ENCODE measurements at places on chromosomes 1 and 21.

DNA sequence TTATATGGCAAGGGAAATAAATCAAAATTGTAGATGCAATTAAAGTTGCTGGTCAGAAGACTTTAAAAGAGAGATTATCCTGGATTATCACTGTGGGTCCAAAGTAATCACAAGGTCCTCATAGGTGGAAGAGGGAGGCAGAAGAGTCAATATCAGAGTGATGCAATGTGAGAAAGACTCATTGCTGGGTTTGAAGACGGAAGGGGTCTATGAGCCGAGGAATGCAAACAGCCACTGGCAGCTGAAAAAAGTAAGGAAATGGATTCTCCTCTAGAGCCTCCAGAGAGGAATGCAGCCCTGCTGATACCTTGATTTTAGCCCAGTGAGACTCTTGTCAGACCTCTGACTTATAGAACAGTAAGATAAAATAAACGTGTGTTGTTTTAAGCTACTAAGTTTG lies 59.8 kb upstream of the MUTYH start:
- no peak for DNase-seq

GRCh38 chr21:42969193-42969600 lies 5.2 kb upstream of the PKNOX1 start:
- no peak for DNase-seq

DNA sequence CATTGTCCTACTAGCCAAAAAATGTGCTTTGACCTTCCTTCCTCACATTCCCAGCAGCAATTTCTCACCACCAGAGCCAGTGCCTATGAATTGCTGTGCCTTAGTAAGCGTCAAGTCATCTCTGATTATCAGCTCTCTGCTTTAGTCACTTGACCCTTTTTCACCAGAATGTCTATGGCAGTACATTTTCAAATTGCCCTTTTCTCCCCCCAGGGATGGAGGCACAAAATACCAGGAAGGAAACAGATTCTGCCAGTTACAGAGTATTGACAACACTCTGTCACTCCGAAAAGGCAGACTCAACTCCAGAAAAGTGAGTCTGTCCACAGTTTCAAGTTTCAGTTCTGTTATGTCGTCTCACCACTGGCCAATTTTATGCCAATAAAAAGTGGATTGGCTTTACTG lies 167.4 kb downstream of the TNFSF18 start:
- DNase-seq: no peak

- no peak for DNase-seq
Observed at GRCh38 chr1:30083800-30084464, 639.5 kb downstream of the MATN1 start.

- DNase-seq: no peak
Observed at GRCh38 chr1:76269155-76269554, 194.6 kb downstream of the ST6GALNAC3 start.

DNA sequence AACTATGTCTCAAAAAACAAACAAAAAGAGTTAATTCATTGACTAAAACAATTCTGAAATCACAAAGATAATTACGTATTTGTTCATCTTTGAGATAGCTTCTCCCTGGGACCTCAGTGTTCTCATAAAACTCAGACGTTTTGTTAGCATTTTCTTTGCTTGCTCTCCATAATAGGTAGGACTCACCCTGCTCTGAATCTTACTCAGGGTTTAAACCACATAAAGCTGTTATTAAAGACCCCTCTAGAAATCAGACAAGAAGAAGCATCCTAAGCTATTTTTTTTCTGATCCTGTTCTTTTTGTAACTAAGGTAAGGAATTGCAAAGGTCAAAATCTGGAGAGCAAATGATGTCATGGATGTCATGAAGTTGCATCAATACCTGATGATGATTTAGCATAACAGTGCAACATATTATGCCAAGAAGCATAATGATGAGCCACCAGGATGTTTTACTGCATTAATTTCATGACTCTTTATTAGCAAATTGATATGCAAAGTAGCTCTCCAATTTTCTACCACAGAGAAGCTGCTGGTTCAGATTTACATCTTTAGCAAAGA lies 2.4 kb downstream of the FBXO42 start:
- no peak for DNase-seq

GRCh38 chr1:202405928-202406327 lies 57.4 kb downstream of the PPP1R12B start:
- no peak for DNase-seq

- no peak for DNase-seq
Observed at GRCh38 chr1:235642943-235643371, 6.6 kb downstream of the GNG4 start.

DNA sequence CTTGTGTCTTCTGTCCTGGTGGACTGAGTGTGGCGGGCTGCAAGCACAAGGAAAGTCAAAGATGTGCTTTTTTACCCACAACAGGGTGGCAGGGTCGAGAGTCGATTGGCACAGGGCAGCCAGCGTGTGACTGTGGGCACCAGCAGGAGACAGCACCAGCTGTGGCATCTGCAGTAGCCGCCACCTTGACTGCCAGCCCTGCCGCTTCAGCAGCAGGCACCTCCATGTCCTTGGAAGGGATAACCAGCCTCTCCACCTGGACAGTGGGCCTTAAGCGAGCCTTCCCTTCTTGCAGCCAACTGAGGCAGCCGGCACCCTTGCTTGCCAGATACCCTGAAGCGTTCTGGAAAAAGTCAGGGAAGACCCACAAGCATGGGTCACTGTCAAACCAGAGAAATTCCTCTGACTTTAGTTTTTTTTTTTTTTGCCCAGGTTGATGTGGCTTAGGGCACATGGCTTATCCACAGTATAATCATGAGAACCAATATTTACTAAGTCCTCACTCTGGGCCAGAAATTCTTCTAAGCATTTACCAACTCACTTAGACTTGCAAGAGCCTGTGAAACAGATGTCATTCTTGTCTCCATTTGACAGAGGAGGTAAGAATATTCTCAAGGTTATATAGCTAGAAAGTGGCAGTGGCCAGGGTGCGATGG lies 30.1 kb upstream of the PTGFRN start:
- DNase-seq: no peak

GRCh38 chr1:190474650-190475211 lies 2.9 kb downstream of the BRINP3 start:
- DNase-seq: no peak

DNA sequence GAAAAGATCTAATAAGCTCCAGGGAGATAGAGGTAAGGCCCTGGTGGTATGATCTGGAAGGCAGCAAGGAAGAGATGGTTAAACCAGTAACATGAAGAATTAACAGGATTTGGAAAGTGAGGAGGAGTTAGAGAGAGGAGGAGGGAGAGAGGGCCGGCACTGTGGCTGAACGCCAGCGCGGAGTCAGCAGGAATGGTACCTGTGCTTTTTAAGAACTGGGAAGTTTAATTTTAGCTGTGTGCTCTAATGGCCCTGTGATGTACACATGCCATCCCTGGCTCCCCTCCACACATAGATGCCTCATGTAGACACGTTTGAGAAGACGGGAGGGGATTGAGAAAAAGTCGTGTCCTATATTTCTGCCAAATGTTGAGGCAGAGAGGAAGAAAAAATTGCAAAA lies 13.8 kb upstream of the AVPR1B start:
- DNase-seq: no peak

DNA sequence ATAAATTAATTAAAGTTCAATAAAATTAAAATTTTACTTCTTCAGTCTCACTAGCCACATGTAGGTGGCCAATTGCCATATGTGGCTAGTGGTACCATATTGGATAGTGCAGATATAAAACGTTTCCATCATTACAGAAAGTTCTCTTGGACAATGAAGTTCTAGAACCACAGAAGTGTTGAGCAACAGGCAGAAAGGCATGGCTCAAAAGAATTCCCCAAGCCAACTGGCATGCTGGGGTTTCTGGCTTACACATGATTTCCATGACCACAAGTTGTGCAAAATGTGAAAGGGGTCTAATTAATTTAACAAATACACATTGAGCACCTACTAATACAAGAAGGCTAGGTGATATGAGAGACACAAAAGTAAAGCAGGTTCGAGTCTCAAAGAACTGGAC lies 72.2 kb upstream of the CDC42BPA start:
- DNase-seq: no peak

- DNase-seq: no peak
Observed at GRCh38 chr1:18639368-18640055, 8.9 kb downstream of the PAX7 start.

GRCh38 chr21:38261851-38262250 lies 5.1 kb downstream of the KCNJ15 start:
- DNase-seq: no peak

DNA sequence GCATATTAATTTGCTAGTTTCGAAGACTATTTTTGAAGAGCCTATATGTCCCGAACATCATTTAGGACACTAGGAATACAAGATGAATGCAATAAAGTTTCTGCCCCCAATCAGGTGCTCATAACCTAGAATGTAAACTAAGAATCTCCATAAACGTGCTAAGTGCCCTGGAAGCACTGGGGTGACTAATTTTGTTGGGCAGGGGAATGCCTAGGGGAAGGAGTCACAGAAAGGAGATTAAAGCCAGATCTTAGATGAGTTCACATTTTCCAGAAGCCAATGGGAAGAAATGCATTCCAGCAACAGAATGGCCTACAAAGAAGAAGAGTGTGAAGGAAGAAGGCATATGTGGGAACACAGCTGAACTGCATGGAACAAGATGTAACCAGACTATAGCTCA lies 19.5 kb downstream of the SCYL3 start:
- no peak for DNase-seq

- DNase-seq: no peak
Observed at GRCh38 chr1:204578867-204579664, 62.9 kb downstream of the MDM4 start.

- DNase-seq: no peak
Observed at GRCh38 chr1:55213151-55213884, 1.8 kb downstream of the USP24 start.

- DNase-seq: no peak
Observed at GRCh38 chr1:183812686-183813569, 8.0 kb downstream of the RGL1 start.

DNA sequence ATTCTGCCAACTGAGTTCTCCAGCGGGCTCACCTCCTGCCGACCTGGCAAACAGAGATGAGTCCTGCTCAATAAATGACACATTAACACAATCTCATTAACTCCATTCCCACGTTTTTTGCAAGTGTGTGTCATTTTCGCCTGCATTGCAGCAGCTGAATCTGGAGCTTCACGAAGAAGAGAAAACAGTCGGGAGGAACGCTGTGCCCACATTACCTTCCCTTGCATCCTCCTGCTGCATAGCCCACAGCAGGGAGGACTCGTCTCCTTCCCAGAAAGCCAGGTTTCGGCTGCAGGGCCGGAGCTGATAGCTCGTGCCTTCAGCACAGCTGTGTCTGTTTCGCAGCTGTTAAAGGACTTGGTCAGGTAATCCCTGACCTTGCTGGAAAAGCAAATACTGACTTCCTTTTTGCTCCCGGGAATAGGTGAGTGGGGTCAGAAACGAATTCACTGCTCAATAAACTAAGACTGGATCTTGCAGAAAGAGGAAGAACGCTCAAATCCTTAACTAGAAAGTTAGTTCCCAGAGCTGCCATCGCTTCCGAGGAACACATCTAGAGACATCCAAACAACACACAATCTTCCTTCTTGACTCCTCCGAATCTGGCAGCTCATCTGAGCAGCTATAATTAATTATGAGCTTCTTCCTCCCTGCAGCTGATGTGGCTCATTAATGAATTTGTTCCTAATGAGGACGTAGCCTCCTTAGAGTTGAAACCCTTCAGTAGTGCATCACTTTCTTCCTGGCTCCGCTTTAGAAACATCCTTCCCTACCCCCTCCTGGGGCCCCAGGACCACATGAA lies 33.0 kb downstream of the KANK4 start:
- no peak for DNase-seq
